ENCODE measurements at places on chromosomes 1 and 21. TPM values are rescaled to one million over a fixed set of nuclear protein-coding genes. Genes with fewer than 3 reads are reported as not detected.

DNA sequence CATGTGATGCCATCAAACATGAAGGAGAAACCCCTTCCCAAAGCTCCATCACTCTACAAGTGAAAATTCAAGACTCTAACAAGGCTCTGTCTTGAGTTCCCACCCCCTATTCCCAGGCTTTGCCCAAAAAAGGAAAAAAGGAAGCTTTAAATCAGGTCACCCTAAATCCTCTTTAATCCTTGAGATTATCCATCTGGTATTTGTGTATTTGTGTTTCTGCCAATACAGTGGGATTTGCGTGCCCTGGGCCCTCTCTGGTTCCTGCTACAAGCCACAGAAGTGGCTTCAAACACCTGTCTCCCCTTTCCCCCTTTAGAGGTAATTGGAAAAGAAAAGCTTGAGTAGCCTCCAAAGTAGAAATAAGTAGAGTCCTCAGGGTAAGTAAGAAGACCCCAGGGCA is 120.4 kb downstream of the EDEM3 start:
- H3K36me3 ChIP-seq: no peaks in the 10 kb centered on the region
- H3K27ac ChIP-seq: no peak overlapping the region
- H3K27me3 ChIP-seq: no peaks in the 10 kb centered on the region
- no peaks in the 10 kb centered on the region for H3K4me1 ChIP-seq
- H3K4me3 ChIP-seq: no peak overlapping the region

DNA sequence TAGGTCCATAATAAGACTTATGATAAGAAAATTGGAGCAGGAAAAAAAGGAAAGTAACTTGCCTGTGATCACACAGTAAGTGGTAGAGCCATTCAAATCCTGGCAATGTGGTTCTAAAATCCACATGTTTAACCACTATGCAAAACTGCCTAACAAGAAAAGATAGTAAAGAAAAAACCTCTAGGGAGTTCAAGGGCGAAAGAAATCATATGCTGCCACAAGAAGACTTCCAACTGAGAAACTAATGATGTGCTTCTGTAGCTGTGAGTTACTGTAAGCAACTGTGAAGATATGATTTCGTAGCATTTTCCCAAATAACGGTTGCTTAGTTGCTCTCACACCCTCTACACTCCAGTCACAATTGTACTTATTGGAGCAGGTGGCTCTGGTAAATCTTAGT is 20.9 kb upstream of the LYPLAL1 start:
- no peaks in the 10 kb centered on the region for H3K27me3 ChIP-seq
- DNase-seq: no peak
- H3K4me3 ChIP-seq: no peak overlapping the region
- no peak overlapping the region for H3K27ac ChIP-seq
- H3K36me3 ChIP-seq: no peaks in the 10 kb centered on the region
- no peaks in the 10 kb centered on the region for H3K4me1 ChIP-seq

- DNase-seq: peak; percentile 70
- peaks cover 15% of the 10 kb centered on the region for H3K4me1 ChIP-seq
- H3K27ac ChIP-seq: peak overlapping the region; percentile 98
- H3K36me3 ChIP-seq: no peaks in the 10 kb centered on the region
Measured at GRCh38 chr1:222464841-222465210, 83.1 kb downstream of the HHIPL2 start.

DNA sequence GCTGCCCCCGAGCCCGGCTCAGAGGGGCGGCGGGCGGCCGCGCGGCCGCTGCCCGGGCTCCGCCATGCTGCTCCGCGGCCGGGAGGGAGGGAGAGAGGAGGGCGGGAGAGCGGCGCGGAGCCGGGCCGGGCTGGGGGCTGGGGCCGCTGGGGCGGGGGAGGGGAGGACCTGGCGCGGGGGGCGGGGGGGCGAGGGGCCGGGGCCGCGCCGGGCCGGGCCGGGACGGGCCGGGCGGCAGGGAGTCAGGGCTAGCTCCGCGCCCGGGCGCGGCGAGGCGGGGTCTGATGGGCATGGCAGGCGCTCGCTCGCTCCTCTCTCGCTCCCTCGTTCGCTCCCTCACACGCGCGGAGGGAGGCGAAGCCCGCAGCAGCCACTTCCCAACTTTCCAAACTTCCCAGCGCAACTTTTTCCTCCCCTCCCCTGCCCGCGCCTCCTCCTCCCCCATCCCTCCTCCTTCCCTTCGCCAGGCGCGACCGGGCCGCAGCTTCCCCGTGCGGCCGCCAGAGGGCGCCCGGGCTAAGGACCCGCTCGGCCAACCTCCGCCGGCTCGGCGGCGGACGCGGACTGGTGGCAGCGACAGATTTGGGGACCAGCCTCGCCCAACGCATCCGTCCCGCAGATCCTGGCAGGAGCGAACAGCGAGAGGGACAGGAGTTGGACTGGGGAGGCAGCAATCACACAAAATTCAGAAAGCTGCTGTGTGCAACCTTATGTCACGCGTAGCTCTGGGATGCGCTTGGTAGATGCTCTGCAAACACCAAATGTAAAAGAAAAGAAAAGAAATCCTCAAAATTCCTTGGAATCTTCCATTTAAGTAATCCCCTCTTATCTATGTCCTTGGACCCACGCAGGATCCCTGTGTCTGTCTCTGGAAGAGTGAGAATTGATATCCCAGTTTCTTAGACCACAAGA is at the start of gene TRABD2B:
TSS of gene TRABD2B (minus strand) at position 97 of the 912 bp plus-strand sequence.
- no peak within 1 kb of the TSS for H3K27ac ChIP-seq
- peaks cover 61% of the 10 kb centered on the region for H3K27me3 ChIP-seq
- peak within 1 kb of the TSS; percentile 61 for H3K4me3 ChIP-seq
- peak; percentile 67 for DNase-seq

GRCh38 chr1:20233866-20234265 is 47.5 kb upstream of the PLA2G2C start:
- H3K4me3 ChIP-seq: no peak overlapping the region
- H3K27ac ChIP-seq: no peak overlapping the region
- H3K4me1 ChIP-seq: no peaks in the 10 kb centered on the region
- no peaks in the 10 kb centered on the region for H3K36me3 ChIP-seq

GRCh38 chr21:44759628-44760285 is 41.9 kb downstream of the UBE2G2 start:
- no peak overlapping the region for H3K27ac ChIP-seq
- no peaks in the 10 kb centered on the region for H3K4me1 ChIP-seq
- DNase-seq: no peak
- H3K27me3 ChIP-seq: no peaks in the 10 kb centered on the region
- no peaks in the 10 kb centered on the region for H3K36me3 ChIP-seq
- no peak overlapping the region for H3K4me3 ChIP-seq

DNA sequence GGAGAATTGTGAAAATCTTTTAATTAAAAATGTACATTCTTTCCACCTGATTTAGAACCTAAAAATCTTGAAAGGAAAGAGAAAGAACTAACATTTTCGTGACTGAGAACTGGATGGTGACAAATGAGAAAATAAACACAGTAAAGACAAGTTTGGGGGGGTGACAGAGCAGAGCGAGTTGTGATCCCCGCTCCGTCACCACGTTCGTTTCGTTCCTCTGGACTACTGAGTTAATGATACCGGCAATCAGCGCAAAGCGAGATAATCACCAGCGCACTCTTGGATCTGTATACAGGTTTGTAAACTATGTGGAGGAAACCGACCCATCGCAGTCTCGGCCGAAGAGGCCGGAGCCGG is 31.2 kb upstream of the CFAP126 start:
- peaks cover 5% of the 10 kb centered on the region for H3K27me3 ChIP-seq
- H3K4me3 ChIP-seq: peak overlapping the region; percentile 96
- H3K4me1 ChIP-seq: peaks cover 36% of the 10 kb centered on the region
- H3K36me3 ChIP-seq: peaks cover 10% of the 10 kb centered on the region
- no peak for DNase-seq

DNA sequence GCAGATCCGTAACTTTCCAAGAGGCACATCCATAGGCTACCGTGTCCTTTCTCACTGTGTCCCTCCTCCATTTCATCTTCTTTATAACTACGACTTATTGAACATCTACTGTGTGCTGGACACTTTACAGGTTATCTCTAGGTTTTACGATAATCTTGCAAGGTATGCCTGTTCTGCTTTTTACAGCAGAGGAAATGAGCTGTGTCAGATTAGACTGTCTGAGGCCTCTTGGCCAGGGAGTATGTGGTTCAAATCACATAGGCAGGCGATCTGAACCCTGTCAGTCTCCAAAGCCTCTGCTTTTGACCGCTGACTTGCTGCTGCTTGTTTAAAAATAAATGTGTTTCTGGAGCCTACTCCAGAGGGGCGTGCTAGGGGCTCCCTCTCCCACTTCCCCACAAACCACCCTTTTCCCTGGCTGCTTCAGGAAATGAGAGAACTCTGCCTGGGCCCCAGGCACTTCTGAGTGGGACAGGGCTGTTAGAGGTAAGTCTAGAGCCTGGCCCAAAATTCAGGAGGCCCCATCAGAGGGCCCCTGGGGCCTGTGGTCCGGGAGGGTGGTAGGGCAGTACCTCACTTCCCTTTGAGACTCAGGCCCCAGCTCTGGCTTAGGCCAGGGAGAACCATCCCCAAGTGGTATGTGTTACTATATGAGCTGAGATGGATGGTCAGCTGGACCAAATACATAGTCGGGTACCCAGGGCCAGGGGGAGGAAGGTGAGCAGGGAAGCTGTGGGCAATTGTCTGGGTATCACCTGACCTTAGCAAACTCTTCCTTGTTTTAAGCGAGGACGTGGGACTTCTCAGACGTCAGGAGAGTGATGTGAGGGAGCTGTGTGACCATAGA is 4.4 kb downstream of the PSEN2 start:
- H3K4me1 ChIP-seq: peaks cover 13% of the 10 kb centered on the region
- H3K4me3 ChIP-seq: no peak overlapping the region
- H3K27ac ChIP-seq: no peak overlapping the region
- no peak for DNase-seq

DNA sequence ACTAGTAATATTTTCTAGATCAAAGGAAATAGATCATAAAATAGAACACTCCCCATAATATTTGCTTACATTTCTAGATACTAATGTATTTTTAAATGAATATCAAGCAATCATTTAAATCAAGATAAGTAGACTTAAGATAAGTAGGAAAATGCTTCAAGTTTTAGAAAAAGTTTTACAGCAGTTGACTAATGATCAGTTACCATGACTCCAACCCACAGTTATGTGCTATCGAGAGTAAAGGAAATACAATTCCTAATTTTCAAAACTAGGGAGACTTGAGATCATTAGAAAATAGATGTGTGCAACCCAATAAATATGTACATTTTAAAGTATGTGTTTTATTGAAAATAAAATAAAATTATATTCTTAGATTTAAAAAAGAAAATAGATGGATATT is 95.0 kb downstream of the DENND1B start:
- no peak for DNase-seq
- peaks cover 13% of the 10 kb centered on the region for H3K4me1 ChIP-seq
- no peak overlapping the region for H3K4me3 ChIP-seq
- no peaks in the 10 kb centered on the region for H3K36me3 ChIP-seq
- no peaks in the 10 kb centered on the region for H3K27me3 ChIP-seq
- no peak overlapping the region for H3K27ac ChIP-seq

KRTAP13-2 gene
- not detected for total RNA-seq

FAM167B gene
- 1.6 TPM for total RNA-seq

GRCh38 chr1:39572379-39573096 is 4.1 kb downstream of the PABPC4 start:
- H3K4me1 ChIP-seq: peaks cover 58% of the 10 kb centered on the region
- peak overlapping the region; percentile 77 for H3K27ac ChIP-seq
- no peak for DNase-seq
- H3K4me3 ChIP-seq: peak overlapping the region; percentile 96

DNA sequence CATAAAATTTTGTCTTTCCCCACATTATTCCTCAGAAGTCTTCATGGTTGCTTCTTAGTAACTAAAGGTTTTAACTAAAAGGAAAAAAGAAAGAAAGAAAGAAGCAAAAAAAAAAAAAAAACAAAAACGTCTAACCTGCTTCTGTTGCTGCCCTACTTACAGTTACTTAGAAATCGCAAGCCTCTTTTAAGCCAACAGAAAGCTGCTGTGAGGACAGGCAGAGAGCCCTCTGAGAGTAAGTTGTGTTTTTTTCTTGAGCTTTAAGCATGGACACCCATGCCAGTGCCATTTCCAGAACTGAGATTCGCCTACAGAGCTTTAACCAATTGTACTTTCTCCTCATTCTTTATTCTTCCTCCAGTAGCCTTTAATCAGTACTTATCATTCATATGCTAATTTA is 25.6 kb upstream of the RGS1 start:
- peak overlapping the region; percentile 29 for H3K4me3 ChIP-seq
- no peaks in the 10 kb centered on the region for H3K27me3 ChIP-seq
- peaks cover 71% of the 10 kb centered on the region for H3K4me1 ChIP-seq
- no peaks in the 10 kb centered on the region for H3K36me3 ChIP-seq
- no peak for DNase-seq

DNA sequence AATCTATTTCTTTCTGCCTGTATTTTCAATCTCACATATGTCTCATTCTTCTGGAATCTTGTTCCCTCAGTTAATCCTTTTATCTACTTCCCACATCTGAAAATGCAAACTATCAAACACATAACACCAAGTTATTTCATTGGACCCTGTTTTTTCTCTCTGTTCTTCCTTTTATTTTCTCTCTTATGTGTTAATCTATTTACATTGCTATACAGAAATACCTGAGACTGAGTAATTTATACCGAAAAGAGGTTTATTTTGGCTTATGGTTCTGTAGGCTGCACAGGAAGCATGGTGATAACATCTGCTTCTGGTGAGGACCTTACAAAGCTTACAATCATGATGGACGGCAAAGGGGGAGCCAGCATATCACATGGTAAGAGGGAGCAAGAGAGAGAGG is 247.6 kb downstream of the TGFB2 start:
- no peak overlapping the region for H3K4me3 ChIP-seq
- no peaks in the 10 kb centered on the region for H3K36me3 ChIP-seq
- no peaks in the 10 kb centered on the region for H3K4me1 ChIP-seq
- no peaks in the 10 kb centered on the region for H3K27me3 ChIP-seq
- DNase-seq: no peak
- no peak overlapping the region for H3K27ac ChIP-seq

GRCh38 chr21:42220138-42220701 is 1.3 kb downstream of the ABCG1 start:
- peak overlapping the region; percentile 88 for H3K4me3 ChIP-seq
- peaks cover 13% of the 10 kb centered on the region for H3K36me3 ChIP-seq
- H3K27ac ChIP-seq: peak overlapping the region; percentile 32
- H3K27me3 ChIP-seq: no peaks in the 10 kb centered on the region

REG4 gene
- 4.9 TPM for total RNA-seq

All from activated T-cell treated with anti-CD3 and anti-CD28 coated beads, Interleukin-2, amount 50 U/mL, for 72 hours (primary cell).